MM.1S (cell line): ENCODE measurements at places on chromosomes 6 and 20.

GRCh38 chr20:5987383-5987782 lies 36.9 kb downstream of the MCM8 start:
- no peak for DNase-seq

GRCh38 chr20:14800707-14801425 lies 463.5 kb upstream of the FLRT3 start:
- no peak for DNase-seq

DNA sequence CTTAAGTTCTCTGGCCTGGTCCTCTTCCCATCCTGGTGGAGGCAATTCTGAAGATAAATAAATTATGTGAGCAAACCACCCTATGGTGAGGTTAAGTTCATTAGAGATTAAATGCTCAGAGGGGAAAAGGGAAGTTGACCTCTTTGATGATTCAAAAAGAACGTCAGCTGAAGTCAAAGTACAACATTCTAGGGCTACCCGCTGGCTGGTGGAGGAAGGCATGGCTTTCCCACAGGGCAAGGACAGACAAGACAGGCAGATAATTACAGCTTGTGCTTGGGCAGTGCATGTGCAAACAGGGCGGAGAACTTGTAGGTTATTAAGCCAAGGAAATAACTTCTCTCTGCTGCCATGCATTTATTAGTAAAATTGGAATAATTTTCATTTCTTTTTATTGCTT lies 91.0 kb upstream of the SLC24A3 start:
- no peak for DNase-seq

GRCh38 chr6:7909323-7910276 lies 988 bp downstream of the TXNDC5 start:
- DNase-seq, result peak; percentile 36

DNA sequence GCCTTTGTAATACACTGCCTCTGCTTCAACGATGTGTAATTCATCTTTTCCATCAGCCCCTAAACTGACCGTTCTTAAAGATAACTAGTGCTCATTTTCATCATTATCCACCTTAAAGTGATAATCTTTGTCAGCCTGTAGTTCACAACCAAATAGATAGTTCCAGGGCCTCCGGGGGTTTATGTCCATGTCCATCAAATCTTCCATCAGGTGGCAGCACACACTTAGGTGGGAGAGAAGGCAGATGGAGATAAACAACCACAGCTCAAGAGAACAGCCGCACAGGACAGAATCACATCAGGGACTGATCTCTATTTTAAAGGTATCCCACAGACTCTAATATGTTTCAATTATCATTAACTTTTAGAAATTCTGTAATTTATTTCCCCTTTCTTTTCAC lies 90.9 kb downstream of the LMBRD1 start:
- DNase-seq, result no peak

GRCh38 chr20:63132131-63132714 lies 83.7 kb downstream of the YTHDF1 start:
- DNase-seq, result no peak

- DNase-seq, result no peak
These were observed 21.9 kb downstream of the NCOA7 start for GRCh38 chr6:125812394-125813292.

DNA sequence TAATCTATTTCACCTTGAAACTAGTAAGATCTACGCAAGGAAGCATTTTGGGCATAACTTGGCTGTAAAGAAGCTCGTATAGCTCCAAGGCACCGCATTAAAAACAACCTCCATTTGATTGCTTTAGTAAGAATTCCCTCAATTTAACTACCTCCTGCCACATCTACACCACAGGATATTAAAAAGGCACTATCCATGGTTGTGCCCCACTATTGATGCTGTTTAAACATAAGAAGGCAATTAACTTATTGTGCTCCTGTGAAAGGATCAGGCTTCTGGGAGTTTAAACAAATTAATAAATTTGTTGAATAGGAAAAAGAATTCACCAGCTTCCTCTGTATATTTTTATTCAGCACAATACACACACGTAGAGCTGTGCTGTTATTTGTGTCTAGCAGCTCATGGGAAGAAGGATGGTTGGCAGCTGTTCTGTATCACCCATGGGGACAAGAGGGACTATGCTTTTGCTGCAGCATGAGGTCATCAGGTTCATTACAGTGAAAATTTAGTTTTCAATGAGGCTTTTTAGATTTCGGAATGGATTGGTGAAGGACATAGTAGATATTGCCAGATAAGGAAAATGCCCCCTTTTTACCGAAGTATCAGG lies 513.3 kb downstream of the HAO1 start:
- DNase-seq, result no peak

DNA sequence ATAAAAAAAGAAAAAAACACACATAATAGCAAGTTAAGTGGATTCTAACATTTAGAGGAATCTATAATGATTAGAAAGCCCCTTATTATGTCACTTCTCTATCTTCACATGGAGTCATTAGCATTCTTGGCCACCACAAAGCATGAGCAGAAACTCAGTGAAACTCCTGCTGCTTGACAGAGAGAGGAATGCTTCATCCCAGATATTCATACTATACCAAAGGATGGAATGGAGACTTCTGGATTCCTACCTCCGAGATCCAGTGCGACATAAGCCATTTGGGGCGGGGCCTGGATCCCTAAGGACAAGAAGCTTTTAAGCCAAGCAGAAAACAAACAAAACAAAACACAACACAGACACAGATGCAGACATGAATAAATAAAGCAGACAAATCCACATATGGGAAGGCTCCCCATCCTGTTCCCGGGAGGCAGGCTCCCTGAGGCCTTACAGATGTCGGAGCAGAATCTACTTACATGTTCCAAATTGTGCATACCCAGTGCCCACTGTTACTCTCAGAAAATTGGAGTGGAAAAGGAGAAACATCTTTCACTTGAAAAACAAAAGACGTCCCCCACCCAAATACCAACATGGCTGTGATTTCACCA lies 727.3 kb downstream of the MAFB start:
- DNase-seq, result no peak

DNA sequence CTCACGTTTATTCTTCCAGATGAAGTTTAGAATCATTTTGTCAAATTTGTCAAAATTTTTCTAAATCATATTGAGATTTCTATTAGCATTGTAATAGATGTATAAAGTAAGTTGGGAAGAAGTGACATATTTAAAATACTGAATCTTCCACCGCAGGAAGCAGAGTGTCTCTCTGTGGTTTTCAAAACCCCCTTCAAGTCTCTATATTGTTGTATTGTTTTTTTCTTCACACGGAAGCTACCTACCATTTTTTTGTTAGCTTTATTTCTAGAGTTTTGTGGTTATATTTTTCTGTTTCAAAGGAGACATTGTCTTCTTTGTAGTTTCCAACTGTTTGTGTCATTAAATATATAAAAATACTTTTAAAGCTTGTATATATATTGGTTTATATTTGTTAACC lies 188.6 kb downstream of the ZDHHC14 start:
- DNase-seq, result peak; percentile 62

GRCh38 chr6:149059557-149059956 lies 258.0 kb upstream of the TAB2 start:
- no peak for DNase-seq

- DNase-seq, result no peak
These were observed 206.9 kb upstream of the RNF217 start for GRCh38 chr6:124755321-124755720.

- DNase-seq, result no peak
These were observed 102.5 kb upstream of the PTPRT start for GRCh38 chr20:43292222-43292621.

DNA sequence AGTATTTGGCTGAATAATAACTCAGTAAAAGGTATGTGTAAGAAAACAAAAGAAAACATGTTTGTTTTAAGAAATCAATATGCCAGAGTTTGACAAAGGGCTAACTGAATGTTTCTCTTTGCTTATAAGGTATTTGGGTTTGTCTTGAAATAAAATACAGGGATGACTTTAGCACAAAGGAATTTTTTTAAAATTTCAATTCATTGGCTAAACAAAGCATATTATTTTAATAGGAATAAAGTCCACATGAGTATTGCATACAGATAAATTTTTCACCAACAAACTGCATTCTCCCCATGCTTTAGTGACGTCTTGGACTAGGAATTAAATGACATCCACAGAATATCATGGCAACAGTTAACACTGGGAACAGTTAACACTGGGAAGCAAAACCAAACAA lies 480.0 kb upstream of the JAG1 start:
- DNase-seq, result no peak

- no peak for DNase-seq
These were observed 266.0 kb downstream of the ALDH8A1 start for GRCh38 chr6:134683783-134684422.

DNA sequence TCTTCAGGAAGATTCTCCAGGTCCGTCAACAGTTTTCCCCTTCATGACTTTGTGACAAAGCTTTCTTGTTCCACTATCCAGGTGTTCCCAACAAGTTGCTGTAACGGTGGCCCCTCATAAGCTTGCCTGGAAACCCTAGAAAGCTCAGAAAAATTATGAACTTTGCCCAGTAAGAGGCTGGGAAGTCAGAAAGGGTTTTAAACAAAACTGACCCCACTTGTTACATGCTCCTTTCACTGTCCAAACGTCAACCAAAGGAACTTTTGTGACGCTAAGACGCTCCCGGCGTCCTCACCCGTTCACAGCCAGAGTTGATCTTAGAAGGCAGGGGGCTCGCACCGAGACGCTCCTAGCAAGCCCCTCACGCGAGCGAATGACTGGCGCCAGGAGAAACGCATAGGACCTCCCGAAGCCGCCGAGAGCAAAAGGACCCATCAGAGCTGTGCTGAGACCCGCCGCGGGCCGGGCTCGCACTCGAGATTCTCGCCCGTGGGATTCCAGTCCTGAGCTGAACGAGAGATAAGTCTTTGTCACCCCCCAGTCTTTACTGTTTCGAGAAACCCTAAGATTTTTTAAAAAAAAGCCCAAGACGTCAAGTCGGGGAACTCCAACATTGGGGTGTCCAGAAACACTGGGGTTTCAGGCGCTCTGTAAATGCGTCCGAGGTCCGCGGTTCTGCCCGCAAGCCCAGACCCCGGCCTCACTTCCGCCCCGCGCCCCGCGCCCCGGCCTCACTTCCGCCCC lies 544 bp upstream of the ACAT2 start:
- DNase-seq, result peak; percentile 29

GRCh38 chr6:46281110-46281509 lies 110.3 kb upstream of the ENPP5 start:
- DNase-seq, result no peak

DNA sequence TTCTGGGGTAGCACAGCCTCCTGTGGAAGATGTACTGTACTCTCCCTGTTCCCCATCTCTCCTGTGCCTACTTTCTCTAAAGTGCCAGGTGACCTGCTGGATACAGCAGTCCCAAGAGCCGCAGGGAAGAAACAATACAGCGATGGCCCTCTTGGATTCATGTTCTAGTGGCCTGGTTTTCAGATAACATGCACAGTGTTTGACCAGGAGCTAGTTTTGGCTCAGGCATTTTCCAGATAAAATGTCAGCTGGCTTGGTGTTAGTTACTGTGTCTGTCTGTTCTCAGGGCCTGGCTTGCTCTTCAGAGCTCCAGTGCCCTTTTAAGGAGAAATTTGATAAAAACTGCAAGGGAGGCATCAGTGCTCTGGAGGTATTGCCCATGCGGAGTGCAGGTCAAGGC lies 41.3 kb downstream of the GABRR2 start:
- DNase-seq, result no peak

- DNase-seq, result no peak
These were observed 121.7 kb upstream of the BTBD3 start for GRCh38 chr20:11796026-11796425.

GRCh38 chr20:41457173-41457857 lies 90.7 kb upstream of the EMILIN3 start:
- DNase-seq, result no peak

- no peak for DNase-seq
These were observed 46.3 kb downstream of the NINL start for GRCh38 chr20:25538838-25539665.

DNA sequence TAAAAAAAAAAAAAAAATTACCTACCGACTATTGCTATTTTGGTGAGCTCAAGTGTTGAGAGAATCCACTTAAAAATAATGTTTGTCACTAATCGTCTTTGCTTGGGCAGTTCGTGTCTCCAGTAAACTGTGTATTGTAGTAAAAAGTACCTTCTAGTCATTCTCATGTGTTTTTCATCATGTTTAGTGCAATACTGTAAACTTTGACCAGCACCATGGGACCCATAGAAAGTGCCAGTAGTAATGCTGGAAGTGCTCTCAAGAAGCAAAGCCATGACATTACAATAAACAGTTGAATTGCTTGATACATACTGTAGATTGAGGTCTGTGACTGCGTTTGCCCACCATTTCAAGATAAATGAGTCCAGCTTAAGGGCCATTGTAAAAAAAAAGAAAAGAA lies 395.2 kb downstream of the BCKDHB start:
- no peak for DNase-seq

DNA sequence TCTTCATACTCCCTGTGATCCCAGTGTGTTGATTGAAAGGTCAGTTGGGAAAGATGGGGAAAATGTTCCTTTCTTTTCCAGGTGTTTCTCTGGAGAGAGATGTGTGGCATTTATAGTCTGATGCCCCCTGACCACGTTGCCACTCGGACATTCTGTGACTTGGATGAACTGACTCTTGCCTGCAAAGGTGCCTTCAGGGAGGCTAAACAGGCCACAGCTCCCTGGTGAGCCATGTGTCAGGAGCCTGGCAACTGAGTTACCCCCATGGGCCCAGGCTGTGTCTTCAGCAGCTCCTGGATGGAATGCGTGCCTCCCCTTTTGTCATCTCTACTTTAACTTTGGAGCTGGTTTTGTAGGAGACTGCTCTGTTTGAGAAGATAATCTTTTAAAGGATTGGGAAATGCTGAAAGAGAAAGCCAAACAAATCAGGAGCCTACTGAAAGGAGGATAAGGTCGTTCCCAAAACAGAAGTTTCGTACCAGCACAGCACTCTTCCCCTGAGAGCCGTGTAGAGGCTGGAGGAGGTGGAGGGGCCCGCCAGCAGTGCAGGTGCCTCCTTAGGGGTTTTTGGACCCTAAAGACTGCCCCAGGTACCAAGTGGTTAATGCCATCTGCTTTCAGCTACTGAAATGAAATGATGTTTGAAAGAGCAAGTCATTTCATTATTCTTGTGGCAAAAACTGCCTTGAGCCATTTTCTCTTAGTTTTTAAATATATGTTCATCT lies 322.8 kb downstream of the ZFAND3 start:
- DNase-seq, result no peak

GRCh38 chr6:111918825-111919224 lies 45.6 kb upstream of the FYN start:
- DNase-seq, result no peak

DNA sequence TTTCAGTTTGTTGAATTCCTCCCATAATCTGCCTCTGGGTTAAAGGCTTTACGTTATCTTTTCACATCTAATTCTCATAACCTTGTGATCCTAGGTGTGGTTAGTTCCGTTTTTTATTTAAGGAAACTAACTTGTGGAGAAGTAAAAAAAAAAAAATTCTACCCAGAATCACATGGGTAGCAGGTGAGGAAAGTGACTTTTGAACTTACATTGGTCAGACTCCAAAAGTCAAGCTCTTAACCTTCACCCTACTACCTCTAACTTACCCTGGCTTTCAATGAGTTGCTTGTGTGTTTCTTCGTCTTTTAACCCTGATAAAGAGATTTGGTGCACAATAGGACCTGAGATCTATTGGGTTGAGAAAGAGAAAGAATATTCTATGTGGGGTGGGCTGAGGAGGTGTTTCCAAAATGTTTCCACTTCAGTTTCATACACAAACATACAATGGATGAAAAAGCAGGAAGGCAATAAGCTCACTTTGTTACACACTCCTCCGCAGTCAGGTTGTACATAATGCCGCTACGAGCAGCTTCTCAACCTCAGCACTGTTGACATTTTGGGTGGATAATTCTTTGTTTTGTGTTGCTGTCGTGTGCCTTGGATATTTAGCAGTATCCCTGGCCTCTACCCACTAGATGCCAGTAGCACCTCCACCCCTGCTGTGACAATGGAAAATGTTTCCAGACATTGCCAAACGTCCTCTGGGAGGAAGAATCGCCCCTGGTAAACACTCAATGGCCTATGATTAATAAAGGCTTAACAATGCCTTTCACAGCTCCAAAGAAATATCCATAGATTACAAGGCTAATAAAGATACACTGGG lies 193.0 kb upstream of the ZNF217 start:
- no peak for DNase-seq
